IPS DF 19.7 (cell line): ENCODE measurements at places on chromosomes 2 and 18.

- DNase-seq, result no peak
Measured at GRCh38 chr2:62964050-62964449, 86.6 kb upstream of the OTX1 start.

- no peak for DNase-seq
Measured at GRCh38 chr18:8747440-8747937, 42.1 kb downstream of the MTCL1 start.

- no peak for DNase-seq
Measured at GRCh38 chr2:85430752-85431569, 12.4 kb downstream of the SH2D6 start.

- DNase-seq, result no peak
Measured at GRCh38 chr2:72130659-72131360, 16.9 kb downstream of the CYP26B1 start.

GRCh38 chr2:51297488-51297887 is 265.6 kb upstream of the NRXN1 start:
- no peak for DNase-seq

DNA sequence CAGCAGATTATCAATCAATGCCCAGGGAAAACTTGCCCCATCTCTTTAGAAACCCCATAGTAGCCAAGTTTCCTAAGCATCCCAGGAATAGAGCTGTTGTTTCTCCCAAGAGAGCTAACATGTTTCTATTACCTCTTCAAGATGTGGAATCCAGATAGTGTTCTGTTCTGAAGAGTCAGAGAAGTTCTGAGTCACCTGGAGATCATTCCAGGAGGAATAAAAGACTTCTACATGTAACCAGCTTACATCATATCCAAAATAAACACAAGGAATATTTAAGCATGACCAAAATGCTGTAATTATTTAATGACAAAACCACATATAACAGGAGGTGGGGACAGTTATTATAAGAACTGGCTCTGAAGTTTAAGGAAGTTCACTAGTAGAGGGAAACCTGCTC is 51.0 kb upstream of the GORASP2 start:
- no peak for DNase-seq

GRCh38 chr2:170147576-170147975 is 30.4 kb upstream of the MYO3B start:
- DNase-seq, result no peak

DNA sequence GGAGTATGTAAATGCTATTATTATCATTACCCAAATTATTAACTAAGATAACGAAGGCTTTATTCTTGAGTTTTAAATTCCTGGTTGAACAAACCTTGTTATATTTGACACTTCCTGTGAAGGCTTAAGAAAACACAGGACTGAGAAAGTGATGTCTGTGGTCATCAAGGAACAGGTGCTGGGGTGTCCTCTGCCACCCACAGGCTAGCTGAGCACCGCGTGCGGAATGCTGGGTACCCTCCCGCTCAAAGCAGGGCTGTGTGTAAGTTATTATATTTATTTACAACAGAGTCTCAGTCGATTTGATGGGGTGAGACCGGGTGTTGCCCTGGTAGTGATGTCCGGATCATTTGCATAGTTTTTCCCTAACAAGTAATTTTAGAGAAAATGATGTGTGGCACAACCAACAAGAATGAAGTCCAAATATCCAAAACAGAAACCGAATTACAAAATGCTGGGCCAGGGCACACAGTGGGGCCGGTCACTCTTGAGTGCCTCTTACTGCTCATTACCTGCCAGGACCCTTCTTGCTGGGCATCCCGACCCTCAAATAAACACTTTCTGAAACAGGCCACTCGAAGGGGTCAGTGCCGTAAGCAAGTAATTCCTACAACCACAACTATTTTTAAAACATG is 49.2 kb downstream of the TMEM18 start:
- DNase-seq, result no peak

- DNase-seq, result no peak
Measured at GRCh38 chr2:9548506-9548905, 7.1 kb downstream of the ADAM17 start.

DNA sequence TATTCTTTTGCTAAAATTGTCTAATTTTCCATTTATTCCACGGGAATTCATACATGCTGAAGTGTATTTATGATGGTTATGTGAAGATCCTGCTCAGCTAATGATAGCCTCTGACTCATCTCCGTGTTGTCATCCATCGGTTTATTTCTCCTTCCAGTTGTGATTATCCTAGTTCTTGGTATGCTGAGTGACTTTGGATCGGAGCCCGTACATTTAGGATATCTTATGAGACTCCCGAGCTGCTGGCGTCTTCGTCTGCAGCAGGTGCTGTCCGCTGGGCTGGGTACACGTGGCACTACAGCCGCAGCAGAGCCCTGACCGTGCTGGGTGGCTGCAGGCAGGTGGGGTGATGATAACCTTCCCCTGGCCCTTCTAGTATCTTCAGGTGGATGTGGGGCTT is 40.1 kb upstream of the GALR1 start:
- no peak for DNase-seq

- DNase-seq, result no peak
Measured at GRCh38 chr2:233455491-233455890, 101.2 kb downstream of the DGKD start.

DNA sequence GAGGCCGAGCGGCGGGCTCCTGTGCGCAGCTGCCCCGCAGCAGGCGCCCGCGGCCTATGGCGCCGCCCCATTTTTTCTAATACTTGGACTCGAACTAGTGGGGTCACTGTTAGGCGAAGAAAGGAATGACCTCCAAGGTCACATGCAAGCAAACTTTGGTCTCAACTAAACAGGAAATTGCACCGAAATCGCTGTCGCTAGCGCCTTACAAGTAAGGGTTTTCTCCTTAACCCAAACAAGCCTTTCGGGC is 339 bp downstream of the ACAA2 start:
- DNase-seq, result no peak

GRCh38 chr18:28823506-28824182 is 646.7 kb upstream of the CDH2 start:
- DNase-seq, result no peak

DNA sequence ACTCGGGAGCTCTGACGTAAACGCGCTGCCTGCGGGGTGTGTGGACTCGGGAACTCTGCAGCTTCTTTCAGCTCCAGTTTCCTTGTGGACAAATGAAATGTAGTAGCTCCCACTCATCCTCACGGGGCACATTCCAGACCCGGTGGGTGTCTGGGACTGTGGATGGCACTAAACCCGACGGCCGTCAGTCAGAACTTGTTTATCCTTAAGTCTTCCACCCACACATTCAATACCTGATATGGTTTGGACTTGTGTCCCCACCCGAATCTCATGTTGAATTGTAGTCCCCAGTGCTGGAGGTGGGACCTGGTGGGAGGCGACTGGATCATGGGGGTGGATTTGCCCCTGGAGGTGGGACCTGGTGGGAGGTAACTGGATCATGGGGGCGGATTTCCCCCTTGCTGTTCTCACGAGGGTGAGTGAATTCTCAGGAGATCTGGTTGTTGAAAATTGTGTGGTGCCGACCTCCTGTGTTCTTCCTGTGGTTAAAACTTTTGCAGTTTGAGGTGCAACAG is 81.2 kb upstream of the SNTG2 start:
- no peak for DNase-seq

DNA sequence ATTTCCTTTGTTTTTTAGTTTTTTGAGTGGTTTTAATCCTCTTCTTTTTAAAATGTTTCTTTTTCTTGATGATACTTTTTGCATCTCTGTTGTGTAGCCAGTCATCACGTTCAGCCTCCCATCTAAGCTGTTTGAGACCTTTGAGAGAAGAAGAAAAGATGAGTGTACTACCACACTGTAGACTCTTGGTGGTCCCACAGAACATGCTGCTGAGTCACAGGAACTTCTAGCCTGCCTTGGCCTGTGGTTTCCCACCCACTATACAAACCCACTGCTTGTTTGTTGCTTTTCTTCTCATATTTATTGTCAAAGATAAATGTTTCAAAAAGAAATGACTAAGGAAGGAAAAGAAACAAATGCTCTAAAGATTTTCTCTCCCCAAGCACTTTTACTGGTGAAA is 5.5 kb downstream of the CEBPZOS start:
- no peak for DNase-seq

DNA sequence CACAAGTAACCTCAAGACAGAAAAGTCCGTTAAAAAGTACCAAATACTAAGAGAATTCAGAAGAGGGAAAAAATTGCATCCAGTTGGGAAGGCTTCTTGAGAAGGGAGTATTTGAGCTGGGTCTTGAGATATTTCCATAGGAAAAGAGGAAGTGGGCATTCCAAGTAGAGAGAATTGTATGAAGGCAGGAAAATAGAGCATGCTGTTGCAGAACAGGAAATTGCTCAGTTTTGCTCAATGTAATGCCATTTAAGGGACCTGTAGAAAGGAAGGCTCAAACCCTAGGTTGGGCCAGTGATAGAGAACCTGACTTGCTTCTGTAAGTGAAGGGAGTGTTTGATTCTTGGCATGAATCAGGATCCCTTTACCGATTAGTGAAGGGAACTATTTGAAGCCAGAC is 1.0 kb upstream of the ZC3H8 start:
- no peak for DNase-seq

DNA sequence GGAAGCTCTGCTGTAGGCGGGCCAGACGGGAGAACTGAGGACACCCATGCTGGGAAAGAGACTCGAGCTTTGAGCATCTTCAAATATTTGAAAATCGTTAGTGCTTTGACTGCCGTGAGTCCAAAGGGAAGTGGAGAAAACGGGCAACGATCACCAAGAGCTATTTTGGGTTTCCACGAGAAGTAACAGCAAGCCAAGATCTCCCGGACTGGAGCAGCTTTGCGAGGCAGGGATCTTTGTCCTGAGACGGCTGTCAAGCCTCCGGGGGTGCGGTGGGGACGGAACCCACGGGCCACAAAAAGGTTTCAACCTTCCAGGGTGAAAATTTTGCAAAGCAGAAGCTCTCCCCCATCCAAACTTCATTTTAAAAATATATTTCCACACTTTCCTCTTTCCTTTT is 195.8 kb downstream of the NDUFA10 start:
- DNase-seq, result no peak

- no peak for DNase-seq
Measured at GRCh38 chr2:186894478-186894877, 45.5 kb upstream of the ZSWIM2 start.

DNA sequence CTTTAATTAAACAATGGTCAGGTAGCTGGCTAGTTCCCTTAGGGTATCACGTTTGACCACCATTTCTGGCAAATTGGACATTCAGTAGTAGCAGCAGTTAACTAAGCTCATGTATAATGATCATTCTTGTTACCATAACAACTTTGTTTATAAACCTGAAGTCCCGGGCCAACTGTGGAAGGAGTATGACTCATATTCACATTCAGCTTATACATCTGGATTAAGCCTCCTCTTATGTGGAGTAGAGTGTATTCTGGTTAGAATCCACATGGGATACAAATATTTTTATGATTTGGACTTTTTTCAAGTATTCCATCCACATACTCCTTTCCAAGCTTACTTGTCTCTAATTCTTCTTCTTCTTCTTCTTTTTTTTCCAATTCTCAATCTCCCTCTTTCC is 70.3 kb upstream of the ZSWIM2 start:
- DNase-seq, result no peak

DNA sequence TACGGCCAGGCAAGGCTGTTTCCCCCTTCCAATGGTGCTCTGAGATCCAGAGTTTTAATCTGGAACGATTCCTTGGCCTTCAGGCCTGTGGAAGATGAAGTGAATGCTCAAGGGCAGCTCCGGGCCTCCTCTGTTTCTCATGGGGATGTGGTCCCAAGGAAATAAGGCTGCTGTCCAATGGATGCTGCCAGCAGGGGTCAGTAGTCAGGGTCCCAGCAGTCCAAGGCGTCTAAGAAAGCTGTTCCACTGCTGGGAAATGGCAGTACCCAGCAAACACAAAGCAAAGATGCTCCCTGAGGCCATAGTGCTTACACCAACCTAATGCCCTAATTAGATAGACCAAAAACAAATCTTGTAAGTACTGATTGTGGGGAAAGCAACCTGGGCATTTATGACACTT is 12.5 kb downstream of the NMS start:
- no peak for DNase-seq

GRCh38 chr18:67301592-67301991 is 214.9 kb downstream of the DSEL start:
- no peak for DNase-seq
